Activated CD8-positive, alpha-beta memory T cell treated with anti-CD3 and anti-CD28 coated beads, Interleukin-2, amount 50 U/mL, for 4 hours (primary cell): ENCODE measurements at places on chromosomes 16 and 17.

- DNase-seq = no peak
Observed at GRCh38 chr16:624526-625070, 6.2 kb upstream of the WFIKKN1 start.

GRCh38 chr17:36900160-36900512, 37.1 kb upstream of the LHX1 start:
- DNase-seq = no peak

DNA sequence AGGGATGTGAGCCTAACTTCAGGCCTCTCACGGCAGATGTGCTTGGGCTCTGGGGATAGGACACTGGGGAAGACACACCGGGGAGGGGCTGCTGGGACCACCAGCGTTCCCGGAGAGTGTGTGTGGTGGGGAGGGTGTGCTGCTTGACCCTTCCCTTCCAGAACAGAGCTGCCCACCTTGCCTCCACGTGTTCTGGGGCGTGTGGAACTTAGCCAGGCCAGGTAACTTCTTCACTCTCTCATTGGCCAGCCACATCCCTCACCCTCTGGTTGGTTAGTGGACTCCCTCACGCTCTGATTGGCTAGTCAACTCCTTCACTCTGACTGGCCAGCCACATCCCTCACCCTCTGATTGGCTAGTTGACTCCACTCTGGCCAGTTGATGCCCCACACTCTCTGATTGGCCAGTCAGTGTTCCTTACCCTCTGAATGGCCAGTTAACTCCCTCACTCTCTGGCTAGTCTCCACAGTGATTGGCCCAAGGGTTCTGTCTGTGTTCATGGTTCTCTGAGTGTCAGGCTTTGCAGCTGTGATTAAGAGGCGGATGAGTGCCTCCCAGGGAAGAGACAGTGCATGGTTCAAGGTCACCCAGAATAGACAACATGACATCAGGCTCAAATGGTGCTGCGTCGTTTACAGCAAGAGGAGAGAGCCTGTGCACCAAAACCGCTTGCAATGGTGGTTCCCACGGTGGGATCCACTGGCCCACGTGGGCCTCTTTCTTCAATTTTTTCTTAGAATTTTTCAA, 10.0 kb downstream of the TMEM235 start:
- no peak for DNase-seq

GRCh38 chr16:22787466-22788192, 26.3 kb upstream of the HS3ST2 start:
- DNase-seq = no peak

- DNase-seq = no peak
Observed at GRCh38 chr17:49875685-49876084, 27.8 kb upstream of the TAC4 start.

- no peak for DNase-seq
Observed at GRCh38 chr17:28193241-28193640, 125.8 kb upstream of the TMEM97 start.

DNA sequence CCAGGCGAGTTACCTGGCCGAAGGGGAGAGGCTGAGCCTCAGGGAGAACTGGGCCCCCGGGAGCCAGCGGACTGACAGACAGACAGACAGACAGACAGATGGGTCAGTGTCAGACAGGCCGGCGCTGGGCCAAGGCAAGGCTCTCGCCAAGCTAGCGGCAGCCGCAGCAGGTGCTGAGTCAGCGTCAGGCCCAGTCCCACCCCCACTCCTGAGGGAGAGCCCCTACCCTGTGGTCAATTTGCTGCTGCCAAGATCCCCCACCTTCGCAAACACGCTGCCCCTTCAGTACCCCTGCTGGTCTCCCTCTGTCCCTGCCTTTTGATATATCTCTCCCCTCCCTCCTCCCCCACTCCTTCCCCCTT, 1.5 kb downstream of the FGF11 start:
- DNase-seq = no peak

DNA sequence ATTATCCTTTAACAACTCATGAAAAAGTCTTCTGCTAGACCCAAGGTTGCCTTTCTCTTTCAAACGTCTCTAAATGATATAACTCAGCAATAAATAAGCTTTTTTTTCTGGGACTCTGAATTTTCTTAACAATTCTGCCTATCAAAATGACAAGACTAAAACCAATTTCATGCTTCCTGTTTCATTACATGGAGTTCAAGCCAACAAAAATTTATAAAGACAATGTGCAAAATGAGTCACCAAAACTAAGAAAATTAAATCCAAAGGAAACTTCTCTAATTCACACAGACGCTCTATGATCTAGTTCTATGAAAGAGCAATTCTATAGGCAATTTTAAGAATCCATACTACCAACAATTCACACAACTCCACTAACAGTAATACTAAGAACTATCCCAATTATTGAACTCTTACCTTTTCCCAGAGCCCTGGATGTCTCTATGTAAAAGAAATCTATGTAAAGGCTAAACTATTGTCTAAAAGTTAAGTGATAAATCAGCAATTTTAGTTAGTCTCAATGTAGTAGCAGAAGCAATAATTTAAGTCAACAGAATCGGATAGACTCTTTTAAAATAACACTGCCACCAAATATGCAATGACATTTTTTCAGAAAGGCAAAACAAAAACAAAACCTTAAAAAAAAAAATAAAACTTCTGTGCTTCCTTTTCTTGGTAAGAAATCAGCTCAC, 44.2 kb downstream of the ZZEF1 start:
- DNase-seq = no peak

DNA sequence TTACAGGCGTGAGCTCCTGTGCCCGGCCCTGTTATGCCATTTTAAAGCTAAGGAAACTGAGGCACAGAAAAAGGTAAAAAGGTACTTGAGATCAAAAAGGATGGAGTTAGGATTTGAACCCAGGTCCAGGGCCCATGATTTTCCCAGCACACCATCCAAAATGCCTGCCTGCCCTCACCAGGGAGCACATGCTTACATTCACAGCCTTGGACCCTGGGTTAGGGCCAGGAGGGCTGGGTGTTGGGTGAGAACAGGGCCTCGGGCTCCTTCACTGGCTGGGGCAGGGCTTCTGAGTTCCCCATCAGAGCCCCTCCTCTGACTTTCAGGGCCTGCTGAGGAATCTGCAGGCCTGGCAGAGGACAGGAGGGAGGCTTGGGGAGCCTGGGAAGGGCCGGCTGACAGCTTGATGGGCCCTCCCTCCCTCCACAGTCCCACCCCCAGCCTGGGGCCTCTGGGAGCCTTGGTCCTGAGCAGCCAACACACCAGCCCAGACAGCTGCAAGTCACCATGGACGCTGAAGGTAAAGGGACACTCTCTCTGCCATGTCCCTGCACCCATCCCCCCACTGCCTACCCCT, at the start of gene QPRT:
TSS of gene QPRT (plus strand) at position 490 of the 577 bp plus-strand sequence. CDS start at position 508, 18 bp downstream.
- DNase-seq = no peak

DNA sequence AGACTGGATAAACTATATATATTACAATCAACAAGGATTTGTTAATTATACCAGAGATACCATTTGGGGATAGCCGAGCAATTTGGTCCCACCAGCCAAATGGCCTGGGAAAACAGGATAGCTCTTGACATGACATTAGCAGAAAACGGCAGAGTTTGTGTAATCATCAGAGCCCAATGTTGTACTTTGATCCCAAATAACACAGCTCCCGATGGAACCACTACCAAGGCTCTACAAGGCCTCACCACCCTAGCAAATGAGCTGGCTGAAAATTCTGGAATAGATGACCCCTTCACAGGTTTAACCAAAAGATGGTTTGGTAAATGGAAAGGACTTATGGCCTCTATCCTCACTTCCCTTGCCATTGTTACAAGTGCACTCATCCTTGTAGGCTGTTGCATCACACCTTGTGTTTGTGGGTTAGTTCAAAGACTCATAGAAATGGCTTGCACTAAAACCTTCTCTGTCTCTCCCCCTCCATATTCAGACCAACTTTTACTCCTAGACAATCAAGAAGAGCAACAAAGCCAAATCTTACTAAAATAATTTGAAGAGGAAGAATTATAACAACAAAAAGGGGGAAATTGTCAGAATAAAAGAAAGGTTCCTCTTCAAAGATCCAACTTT, 9.5 kb downstream of the TXNL4B start:
- no peak for DNase-seq

GRCh38 chr17:6147042-6147441, 76.9 kb downstream of the WSCD1 start:
- DNase-seq = no peak

DNA sequence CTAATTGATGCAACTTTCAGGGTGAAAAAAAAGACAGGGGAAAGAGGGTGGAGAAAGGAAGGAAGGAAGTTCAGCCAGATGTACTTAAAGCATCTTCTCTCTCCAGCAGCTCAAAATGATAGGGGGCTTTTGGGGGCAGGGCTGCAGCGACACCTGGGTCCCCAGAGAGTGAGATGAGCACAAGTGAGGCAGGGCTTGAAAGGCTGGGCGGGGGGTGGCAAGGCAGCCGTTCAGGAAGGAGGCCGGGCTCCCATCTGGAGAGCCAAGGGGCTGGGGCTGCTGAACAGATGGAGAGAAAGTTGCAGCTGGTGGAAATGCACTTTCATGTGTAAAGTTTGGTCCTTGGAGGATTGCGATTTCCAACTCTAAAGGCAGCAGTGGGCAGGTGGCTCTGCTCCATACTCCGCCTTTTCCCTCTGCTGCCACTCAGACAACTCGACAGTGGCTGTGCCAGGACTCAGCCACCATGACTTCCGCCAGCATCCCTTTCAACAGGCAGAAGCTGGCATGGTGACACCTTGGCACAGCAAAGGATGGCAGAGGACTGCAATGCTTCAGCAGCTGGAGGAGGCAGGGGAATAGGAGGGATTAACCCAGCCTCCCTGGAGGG, 7.7 kb downstream of the SLC35B1 start:
- DNase-seq = no peak

- DNase-seq = no peak
Observed at GRCh38 chr16:4313563-4314531, 2.0 kb upstream of the GLIS2 start.

DNA sequence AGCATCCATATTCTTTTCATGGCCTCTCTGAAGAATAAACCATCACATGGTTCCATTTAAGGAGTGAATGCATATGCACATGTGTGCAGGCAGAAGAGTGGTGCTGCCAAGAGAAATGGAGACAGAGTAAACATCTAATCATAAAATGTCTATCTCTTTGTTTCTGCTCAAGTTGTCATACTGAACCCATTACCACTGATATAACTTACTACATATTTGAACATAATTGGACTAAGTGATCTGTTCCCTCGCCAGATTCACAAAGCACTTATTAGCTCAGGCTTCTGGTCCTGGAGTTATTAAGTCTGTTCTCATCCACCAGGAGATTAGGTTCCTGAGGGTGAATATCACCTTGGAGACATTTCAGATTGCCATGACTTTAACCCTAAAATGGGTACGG, 72.3 kb upstream of the XYLT1 start:
- DNase-seq = no peak

- no peak for DNase-seq
Observed at GRCh38 chr17:76735006-76735405, 2.1 kb downstream of the SRSF2 start.
